HT-29 (cell line): ENCODE measurements at places on chromosomes 11 and 22. TPM values are rescaled to one million over a fixed set of nuclear protein-coding genes. Genes with fewer than 3 reads are reported as not detected.
A peak's percentile ranks its signal among the peaks of the same experiment; 100 is the strongest.

GRCh38 chr11:125873881-125874555 is 13.4 kb upstream of the HYLS1 start:
- DNase-seq = no peak

DNA sequence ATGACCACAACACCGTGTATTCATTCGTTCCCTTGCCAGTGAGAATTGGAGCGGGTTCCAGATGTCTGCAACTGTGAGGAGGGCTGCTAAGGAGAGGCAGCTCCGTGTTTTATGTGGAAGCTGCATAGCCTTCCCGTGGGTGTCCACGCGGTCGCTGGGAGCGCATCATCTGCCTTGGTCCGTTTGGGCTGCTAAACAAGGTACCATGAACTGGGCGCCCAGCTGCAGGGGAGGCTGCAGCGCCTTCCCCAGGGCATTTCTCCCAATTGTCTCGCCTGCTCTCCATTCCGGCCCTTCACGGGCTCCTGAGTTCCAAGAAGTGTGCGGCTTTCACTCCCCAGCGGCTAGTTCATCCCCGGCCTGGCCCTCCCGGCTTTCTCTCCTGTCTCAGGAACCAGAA is 1446.4 kb downstream of the TBC1D22A start:
- DNase-seq = no peak

- no peak for DNase-seq
Observed at GRCh38 chr11:36352922-36353321, 56.8 kb downstream of the PRR5L start.

KRTAP5-7 gene
- not detected in 2 replicates for total RNA-seq

DNA sequence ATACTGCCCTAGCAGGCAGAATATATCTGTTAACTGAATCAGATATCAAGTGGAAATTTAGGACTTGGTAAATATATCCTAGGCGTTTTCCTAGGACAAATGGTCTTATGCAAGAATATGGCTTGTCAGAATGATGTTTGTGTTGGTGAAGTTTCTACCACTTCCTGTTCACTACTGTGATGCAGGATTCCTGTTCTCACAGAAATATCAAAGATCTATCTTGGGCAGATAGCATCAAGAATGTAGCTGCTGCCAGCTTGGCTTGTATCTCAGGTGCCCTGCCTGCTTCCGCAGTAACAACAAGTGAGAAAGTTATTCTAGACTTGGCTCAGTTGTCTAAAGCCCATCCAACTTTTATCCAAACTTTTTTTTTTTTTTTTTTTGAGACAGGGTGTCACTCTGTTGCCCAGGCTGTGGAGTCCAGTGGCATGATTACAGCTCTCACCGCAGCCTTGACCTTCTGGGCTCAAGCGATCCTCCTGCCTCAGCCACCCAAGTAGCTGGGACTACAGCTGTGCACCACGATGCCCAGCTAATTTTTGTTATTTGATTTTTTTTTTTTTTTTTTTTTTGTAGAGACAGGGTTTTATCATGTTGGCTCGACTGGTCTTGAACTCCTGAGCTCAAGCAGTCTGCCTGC is 61.3 kb downstream of the PPME1 start:
- no peak for DNase-seq

DNA sequence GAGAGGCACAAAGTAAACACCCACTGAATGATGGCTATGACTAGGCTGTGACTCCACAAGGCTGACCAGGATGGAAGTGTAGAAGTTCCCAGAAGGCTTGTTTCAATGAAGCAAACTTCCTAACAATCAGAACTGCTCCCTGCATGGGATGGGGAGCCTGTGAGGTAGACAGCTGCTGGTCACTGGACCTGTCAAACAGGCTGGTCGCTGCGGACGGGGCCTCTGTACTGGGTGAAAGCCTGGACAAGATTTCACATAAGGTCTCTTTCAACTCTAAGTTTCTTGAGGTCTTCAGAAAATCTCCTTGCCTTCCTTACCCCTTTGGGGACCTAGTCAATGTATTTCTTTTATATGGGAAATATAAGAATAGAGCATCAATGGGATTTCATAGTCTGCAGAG is 438.2 kb downstream of the BUD13 start:
- no peak for DNase-seq

GRCh38 chr11:73384872-73385689 is 8.9 kb downstream of the RELT start:
- DNase-seq = no peak

- no peak for DNase-seq
Observed at GRCh38 chr22:11629661-11630385, 3898.2 kb upstream of the OR11H1 start.

DNA sequence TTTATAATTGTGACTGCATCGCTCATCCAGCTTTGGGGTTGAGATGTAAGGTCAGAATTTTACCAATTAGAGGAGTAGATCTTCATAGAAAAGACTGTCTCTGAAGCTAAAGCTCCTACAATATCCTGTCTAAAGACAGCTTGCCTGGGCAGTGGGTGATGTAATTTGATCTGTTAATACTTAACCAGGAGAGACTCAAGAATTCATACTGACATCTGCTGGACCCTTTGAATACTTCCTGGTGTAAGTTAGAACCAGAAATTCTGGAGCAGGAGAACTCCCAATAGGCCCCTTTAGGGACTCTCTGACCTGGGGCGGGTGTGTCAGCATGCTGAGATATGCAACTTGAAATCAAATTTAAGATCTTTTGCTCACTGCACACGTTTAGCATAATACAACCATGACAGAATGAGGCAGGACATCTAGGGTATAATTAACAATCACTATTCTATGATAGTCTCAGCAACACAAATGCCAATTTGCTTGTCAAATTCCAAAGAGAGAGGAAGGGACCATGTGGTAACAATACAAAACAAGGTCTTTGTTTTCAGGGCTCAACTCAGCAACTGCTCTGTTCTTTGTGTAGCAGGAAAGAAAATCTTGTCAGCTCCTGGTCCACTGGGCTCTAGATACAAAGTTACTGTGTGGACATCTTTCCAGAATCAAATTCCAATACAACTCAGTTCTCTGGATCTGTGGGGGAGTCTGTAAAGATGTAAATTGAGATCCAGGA is 143.9 kb downstream of the INSC start:
- peak; percentile 83 for DNase-seq

PRRG4 gene
- total RNA-seq = 4.3 and 4.8 TPM in 2 replicates

- DNase-seq = no peak
Observed at GRCh38 chr11:126988655-126989054, 11.9 kb downstream of the KIRREL3 start.

NKAPD1 gene
- total RNA-seq = 11.0 and 13.4 TPM in 2 replicates

DNA sequence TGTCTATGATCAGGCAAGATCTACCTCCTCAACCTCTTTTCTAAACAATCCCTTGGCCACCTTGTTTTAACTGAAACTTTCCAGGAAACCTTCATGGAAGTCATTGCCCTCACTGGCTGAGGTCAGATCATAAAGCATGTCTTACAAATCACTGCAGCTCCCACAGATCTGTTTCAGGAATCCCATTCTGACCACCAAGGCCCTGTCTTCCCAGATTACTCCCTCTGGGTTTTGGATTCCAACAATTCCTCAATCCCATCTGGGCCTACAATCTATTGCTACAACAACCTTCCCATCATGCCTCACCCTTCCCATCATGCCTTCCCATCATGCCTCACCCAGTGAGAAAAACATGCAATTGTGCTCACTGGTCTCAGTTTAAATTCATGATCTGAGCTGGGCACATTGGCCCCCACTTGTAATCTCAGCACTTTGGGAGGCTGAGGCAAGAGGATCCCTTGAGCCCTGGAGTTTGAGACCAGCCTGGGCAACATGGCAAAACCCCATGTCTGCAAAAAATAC is 15.9 kb downstream of the ADAMTS15 start:
- no peak for DNase-seq

- DNase-seq = peak; percentile 80
Observed at GRCh38 chr11:131408025-131408640, 37.7 kb downstream of the NTM start.

CAPN1 gene
- total RNA-seq = 594 and 654 TPM in 2 replicates
